ENCODE measurements at places on chromosomes 2 and 18.

- no peak for DNase-seq
Measured at GRCh38 chr2:71419976-71420375, 33.4 kb upstream of the DYSF start.

DNA sequence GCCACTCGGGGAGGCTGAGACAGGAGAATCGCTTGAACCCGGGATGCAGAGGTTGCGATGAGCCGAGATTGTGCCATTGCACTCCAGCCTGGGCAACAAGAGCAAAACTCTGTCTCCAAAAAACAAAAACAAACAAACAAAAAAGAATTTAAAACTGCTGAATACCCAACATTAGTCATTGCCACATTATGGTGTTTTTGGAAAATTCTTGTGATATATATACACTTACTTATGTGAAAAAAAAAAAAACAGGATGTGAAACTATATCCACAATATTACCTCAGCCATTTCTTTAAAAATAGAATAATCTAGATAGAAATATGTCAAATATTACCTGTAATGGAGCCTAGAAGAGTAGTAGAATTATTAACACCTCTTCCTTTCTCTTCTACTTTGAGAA lies 288.3 kb upstream of the FN1 start:
- no peak for DNase-seq

GRCh38 chr2:208363485-208363884 lies 43.1 kb upstream of the PTH2R start:
- DNase-seq, result no peak

DNA sequence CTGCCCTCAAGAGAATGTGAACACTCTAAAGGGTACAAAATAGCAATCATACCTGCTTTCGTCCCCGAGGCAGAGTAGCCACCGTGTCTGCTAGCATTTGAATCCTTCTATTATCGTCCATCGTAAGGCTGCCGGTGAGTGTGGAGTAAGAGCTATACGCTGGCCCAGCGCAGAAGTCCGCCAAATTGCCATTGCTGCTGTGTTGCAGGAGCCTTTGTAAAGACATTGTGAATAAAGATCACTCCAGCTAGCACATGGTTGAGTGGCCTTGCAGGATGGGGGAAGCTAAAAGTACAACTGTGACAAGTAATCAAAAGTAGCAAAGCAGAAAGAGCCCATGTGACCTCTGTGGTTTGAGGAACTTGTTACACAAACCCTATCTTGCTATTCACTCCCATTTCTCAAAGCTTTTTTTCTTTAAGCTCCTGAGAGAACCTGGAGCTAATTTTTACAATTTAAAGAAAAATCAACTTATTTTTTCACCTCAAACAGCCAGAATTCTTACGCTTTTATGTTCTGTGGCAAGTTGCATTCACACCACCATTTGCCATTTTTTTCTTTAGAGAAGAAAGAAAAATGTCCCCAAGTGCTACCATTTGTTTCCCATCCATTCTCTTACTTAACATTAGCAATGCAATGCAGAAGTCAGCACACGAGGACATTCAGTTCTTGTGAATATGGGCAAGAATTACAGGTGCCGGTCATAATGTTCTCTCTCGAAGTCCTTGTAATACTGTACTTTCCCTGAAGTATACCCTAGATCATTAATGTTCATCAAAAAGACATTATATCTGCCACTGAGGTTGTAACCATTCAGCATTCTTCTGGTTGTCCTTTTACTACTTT lies at the start of gene CYTIP:
TSS of gene CYTIP (minus strand) at position 295 of the 846 bp plus-strand sequence. CDS start at position 226, 69 bp downstream.
- DNase-seq, result no peak

GRCh38 chr2:165801176-165801575 lies 7.1 kb upstream of the GALNT3 start:
- no peak for DNase-seq

GRCh38 chr18:48167897-48168253 lies 237.4 kb upstream of the SMAD2 start:
- no peak for DNase-seq

DNA sequence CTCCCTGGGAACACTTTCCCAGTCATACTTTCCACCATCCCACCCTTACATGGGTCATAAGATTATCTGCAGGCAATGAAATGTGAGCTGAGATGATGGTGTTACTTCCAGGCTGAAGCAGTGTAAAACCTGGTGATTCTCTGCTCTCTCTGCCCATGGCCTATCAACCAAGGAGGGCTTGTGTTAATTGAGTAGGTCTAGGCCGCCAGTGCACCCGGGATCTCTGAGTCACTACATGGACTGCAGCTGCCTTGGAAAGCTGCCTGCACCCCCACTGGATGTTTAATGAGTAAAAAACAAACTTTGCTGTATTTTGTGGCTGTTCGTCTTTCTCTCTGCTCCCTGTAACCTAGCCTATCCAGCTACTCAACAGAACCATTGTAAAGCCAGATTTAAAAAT lies 451.7 kb upstream of the SMIM21 start:
- DNase-seq, result no peak

- no peak for DNase-seq
Measured at GRCh38 chr2:51027442-51027841, 4.5 kb downstream of the NRXN1 start.

- no peak for DNase-seq
Measured at GRCh38 chr2:120511947-120512710, 166.2 kb downstream of the INHBB start.

DNA sequence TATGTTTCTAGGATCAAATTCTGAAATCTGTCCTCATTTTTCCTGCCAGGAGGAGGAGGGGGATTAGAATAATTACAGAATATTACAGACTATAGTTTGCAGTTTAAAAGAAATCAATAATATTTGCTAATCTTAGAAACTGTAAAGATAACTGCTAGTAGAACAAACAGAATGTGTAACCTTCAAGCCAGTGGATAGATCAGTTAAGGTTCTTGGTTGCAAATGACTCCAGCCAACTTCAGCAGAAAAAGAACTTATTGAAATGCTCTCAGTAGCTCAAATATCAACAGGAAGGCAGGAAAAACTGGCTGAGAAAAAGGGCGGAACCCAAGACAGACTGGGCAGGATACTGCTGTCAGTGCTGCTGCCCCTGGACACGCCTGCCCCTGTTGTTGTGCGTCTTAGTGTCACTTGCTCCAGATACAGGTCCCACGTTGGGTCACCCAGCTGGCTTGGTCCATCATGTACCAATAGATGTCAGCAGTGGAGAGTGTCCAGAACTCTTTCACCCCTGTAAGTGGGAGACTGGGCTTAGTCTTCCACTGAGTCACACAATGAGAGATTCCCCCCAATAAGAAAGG lies 10.2 kb downstream of the NMUR1 start:
- DNase-seq, result no peak

- DNase-seq, result no peak
Measured at GRCh38 chr18:67728364-67728763, 211.8 kb upstream of the DSEL start.

DNA sequence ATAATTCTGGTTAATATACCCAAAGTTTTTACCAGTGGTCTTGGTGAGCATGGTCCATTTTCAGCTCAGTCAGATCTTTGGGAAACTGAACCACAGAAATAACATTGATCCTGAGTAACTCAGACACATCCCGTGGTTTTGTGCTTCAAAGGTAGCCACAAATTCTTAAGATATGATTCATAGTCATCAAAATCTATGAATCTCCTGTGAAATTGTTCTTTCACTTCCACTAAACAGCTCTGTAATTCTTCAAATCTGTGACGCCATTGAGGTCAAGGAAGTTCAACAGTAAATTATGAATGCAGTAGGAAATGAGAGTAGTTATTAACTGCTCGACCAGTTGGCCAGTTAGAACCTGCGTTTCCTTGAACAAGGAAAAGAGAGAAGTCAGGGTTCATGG lies 147.3 kb downstream of the IRS1 start:
- DNase-seq, result no peak

DNA sequence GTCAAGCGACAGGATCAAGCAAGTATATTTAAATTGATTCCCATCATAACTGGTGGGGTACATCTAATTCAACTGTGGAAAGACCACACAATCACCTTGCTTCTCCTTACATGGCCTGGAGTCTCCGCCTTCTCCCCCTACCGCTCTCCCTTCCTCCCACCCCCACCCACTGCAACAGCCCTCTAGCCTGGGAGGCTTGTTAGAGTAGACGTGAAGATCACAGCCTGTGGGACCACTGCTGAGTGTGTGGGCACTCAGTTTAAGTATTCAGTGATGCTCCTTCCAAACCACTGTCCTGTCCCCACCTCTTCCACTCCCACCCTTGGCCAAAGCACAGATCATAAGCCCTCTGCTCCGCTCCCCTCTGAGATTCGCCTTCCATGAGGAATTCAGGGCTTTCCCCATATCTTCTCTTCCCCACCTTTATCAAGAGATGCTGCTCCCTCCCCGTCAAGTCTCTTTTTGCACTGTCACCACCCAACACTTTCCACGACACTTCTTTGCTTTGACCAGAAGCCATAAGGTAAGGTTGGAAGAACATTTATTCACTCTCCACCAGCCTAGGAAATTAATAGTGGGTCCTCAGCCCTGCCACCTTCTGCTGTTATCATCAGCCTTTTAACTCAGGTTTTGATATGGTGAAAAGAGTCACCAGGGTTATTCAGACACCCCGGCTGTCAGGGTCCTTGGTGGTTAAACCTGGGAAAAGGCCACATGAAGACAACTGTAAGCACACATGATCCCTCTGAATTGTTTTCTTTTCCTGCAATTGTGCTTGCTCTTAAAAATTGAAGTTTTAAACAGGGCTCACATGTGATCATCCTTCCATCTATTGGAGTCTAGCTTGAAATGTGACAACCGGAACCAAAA lies 1.7 kb downstream of the METTL4 start:
- DNase-seq, result no peak

GRCh38 chr2:197950006-197950405 lies 145.6 kb downstream of the PLCL1 start:
- no peak for DNase-seq

GRCh38 chr18:30016179-30016578 lies 1026.4 kb downstream of the DSC3 start:
- DNase-seq, result no peak

DNA sequence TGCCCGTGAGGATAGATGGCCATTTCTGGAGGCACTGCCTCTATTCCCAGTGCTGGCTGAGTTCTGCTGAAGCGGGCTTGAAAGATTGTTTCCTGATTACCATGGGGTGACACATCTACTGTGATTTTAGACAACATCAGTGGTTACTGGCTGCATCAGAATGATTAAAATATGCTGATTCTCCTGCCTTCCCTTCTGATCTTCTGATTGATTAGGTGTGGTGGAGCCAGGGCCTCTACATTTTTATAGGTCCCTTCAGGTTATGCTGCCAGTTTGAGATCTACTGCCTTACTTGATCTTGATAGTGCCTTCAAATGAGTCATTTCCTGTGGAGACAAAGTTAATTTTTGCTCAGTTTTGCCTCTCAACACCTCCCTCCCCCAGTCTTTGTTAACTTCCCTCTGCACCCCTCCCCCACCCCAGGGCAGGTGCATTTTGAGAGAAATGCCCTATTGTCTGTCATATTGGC lies 31.6 kb upstream of the SNORC start:
- DNase-seq, result no peak

DNA sequence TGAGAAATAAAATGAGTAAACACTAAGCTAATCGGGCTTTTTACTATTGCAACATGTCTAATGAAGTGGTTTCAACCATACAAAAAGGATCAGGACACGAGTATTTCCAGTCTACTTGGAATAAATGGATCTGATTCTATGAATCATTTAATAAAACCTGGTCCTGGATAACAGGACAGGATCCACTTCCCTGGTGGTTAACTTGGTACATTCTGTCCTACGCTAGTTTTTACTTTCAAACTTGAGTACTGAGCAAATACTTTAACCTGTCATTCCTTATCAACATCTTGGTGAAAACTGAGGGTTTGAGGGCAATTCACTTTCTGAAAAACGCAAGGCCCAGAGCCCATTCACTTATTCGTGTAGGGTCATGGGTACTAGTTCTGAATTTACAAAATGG lies 33.5 kb downstream of the CHST10 start:
- no peak for DNase-seq

GRCh38 chr2:148014616-148015015 lies 5.9 kb downstream of the ORC4 start:
- no peak for DNase-seq

DNA sequence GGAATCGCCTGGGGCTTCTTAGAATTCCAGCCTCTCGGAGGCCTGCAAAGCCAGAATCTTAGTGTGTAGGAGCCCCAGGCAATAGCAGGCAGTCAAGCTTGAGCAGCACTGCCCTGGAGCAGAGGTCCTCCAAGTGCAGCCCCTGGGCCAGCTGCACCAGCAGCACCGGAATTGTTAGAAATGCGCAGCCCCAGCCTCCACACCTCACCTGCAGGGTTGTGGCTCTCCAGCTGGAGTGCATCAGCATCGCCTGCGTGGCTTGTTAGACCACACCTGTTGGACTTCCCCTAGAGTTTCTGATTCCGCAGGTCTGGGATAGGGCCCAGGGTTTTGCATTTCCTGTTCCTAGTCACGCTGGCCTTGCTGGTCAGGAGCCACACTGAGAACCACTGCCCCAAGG lies 100.3 kb downstream of the ASAP2 start:
- no peak for DNase-seq

DNA sequence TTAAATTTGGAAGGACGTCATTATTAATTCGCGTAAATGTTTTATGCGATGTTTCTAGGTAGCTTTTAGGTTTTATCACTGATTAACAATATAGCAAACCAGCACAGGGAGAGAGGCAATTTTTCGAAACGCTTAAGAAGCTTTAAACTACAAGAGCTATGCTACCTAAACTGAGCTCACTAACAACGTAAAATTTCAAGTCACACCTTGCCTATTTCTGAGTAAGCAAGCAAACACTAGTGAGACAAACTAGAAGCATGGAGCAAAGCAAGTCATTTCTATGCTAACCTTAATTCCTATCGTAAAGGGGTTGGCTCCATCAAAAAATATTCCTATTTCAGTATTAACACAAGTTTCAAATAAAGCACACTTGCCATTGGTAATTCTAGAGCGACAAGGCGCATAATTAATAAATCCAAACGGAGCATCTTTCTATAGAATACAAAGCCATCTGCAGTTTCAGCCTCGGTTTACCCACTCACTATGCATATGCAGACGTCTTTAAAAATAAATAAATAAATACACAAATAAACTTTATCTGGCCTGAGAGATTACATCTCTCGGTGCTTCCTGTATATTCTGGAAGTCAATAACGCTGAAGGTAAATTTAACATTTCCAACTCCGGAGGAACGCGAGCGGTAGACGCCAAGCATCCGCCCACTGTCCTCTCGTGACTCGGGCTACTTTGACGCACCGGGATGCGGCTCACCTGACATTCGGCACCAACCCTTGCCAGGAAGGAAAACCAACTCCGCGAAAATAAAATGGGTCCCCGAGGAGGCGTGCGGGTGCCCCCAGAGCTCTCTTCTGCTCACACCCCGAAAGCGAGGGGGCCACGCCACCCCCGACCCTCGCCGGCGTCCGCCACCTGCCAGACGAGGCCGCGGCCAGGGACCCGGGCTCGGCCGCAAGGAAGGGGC lies 947 bp downstream of the ITSN2 start:
- no peak for DNase-seq

- DNase-seq, result no peak
Measured at GRCh38 chr2:48605482-48606175, 12.0 kb upstream of the GTF2A1L start.

- no peak for DNase-seq
Measured at GRCh38 chr2:188485496-188485895, 193.8 kb downstream of the GULP1 start.

GRCh38 chr2:41782306-41783158 lies 265.3 kb upstream of the PKDCC start:
- DNase-seq, result peak; percentile 29
